IPS DF 19.7 (cell line): ENCODE measurements at places on chromosomes 1 and 21.

- no peak for DNase-seq
Observed at GRCh38 chr1:198929961-198930599, 291.2 kb downstream of the PTPRC start.

GRCh38 chr1:108537976-108538375 is 21.9 kb upstream of the EEIG2 start:
- no peak for DNase-seq

- no peak for DNase-seq
Observed at GRCh38 chr1:1203561-1204424, 2.6 kb downstream of the TNFRSF18 start.

DNA sequence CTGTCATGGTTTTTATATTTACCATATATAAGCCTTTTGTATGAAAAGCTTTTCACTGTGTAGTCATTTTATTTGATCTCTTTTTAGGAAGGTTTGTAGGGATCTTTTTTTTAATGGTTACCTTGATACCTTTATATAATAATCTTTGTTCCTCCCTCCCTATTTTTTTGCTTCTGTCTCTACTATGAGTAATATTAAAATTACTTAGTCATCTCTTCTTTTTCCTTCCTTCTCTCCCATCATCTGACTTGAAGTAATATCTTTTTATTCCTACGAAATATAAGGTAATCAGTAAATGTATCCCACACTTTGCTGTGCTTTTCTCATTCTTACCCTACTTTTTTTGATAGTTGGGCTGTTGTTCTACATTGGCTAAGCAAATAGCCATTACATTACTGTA is 161.4 kb downstream of the MAGI3 start:
- no peak for DNase-seq

DNA sequence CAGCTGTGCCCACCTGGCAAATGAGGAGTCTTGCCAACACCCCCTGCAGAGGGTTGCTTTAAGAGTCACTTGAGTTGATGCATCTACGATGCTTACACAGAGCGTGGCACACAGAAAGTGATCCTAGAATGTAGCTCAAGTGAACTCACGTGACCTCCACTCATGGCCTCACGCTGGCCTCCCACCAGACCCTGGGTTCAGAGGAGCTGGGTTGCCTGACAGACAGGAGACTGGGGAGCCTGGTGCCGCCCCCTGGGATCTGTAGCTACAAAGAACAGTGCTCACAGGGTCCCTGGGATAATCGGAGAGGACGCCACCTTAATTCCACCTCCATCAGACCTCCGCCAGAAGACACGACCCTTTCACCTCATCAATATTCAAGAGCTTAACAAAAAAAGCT is 81.4 kb upstream of the CASZ1 start:
- no peak for DNase-seq

- no peak for DNase-seq
Observed at GRCh38 chr1:23481026-23481597, 2.9 kb downstream of the ASAP3 start.

DNA sequence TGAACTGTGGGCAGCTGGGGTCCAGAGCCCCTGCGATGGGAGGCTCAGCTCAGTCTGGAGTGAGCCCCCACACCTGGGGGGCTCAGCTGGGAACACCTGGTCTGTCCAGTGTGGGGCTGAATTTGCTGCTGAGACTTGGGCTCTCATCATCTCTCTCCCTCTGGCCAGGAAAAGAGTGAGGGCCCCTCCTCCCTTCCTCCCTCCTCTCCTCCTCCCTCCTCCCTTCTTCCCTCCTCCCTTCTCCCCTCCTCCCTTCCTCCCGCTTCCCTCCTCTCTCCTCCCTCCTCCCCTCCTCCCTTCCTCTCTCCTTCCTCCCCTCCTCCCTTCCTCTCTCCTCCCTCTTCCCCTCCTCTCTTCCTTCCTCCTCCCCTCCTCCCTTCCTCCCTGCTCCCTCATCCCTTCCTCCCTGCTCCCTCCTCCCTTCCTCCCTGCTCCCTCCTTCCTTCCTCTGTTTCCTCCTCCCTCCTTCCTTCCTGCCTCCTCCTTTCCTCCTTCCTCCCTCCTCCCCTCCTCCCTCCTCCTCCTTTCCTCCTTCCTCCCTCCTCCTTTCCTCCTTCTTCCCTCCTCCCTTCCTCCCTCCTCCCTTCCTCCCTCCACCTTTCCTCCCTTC is 23.5 kb upstream of the PEX10 start:
- no peak for DNase-seq

- no peak for DNase-seq
Observed at GRCh38 chr1:230215031-230215430, 148.0 kb downstream of the GALNT2 start.

DNA sequence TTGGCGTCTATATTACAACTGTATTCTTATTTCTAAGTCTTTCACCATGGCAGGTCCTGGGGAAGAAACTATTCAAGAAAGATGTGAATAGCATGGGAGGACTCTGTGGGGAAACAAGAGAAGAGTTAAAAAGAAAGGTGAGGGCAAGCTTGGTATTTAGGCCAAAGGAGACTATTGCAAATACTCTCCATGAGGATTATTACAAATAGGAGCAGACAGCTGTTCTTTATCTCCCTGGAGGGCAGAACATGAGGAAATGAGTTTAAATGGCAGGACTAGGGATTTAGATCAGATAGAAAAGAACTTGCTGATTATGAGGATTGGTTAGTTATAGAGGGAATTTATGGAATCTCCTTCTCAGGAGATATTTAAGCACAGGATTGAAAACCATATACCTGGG is 186.8 kb downstream of the CDC7 start:
- DNase-seq = no peak

GRCh38 chr1:94873520-94874351 is 53.2 kb downstream of the CNN3 start:
- no peak for DNase-seq
